ENCODE measurements at places on chromosomes 1 and 21. TPM values are rescaled to one million over a fixed set of nuclear protein-coding genes. Genes with fewer than 3 reads are reported as not detected.

PEX10 gene
- total RNA-seq, result 39.6 TPM

CFAP57 gene
- not detected for total RNA-seq

OLIG2 gene
- not detected for total RNA-seq

ADORA3 gene
- not detected for total RNA-seq

FAM177B gene
- not detected for total RNA-seq

PRRX1 gene
- total RNA-seq, result not detected

TMEM125 gene
- total RNA-seq, result not detected

- no peaks in the 10 kb centered on the region for H3K27me3 ChIP-seq
- no peak overlapping the region for H3K27ac ChIP-seq
- no peak for DNase-seq
These were observed 16.0 kb downstream of the PSRC1 start for GRCh38 chr1:109266965-109267364.

- no peaks in the 10 kb centered on the region for H3K27me3 ChIP-seq
- peaks cover 45% of the 10 kb centered on the region for H3K4me1 ChIP-seq
- H3K4me3 ChIP-seq, result peak overlapping the region; percentile 63
- peak; percentile 83 for DNase-seq
These were observed 45.0 kb downstream of the NEK2 start for GRCh38 chr1:211630236-211631081.

DNA sequence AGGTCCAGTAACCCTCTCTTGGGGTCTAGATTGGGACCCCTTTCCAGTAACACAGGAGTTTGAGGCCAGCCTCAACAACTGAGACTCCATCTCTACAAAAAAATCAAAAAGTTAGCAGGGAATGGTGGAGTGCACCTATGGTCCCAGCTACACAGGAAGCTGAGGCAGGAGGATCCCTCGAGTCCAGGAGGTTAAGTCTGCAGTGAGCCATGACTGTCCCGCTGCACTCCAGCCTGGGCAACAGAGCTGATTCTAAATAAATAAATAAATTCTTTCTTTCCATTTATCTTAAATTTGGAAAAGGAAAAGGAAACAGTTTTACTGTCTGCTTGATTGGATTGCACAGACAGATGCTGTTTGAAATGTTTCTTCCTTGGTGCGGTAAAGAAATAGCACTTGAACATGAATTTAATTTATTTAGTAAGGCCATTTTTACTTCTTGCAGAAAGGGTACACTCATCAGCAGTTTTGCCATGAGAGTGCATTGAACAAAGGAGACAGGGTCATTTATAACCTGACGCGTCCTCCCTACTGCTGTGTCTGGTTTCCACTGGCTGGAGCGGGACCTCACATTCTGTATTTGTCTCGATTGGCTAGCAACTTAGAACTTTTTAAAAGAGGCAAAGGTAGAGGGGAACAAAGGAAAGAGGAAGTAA is 37.0 kb upstream of the ZNF496 start:
- no peak overlapping the region for H3K4me3 ChIP-seq
- no peaks in the 10 kb centered on the region for H3K27me3 ChIP-seq
- H3K27ac ChIP-seq, result no peak overlapping the region
- no peak for DNase-seq
- H3K36me3 ChIP-seq, result no peaks in the 10 kb centered on the region

- H3K27ac ChIP-seq, result no peak overlapping the region
- no peak for DNase-seq
- H3K36me3 ChIP-seq, result no peaks in the 10 kb centered on the region
- H3K4me3 ChIP-seq, result no peak overlapping the region
- H3K4me1 ChIP-seq, result no peaks in the 10 kb centered on the region
These were observed 25.5 kb upstream of the DNAH14 start for GRCh38 chr1:224903955-224904354.

- H3K27me3 ChIP-seq, result no peaks in the 10 kb centered on the region
- no peak overlapping the region for H3K27ac ChIP-seq
- no peak for DNase-seq
- no peaks in the 10 kb centered on the region for H3K4me1 ChIP-seq
- H3K4me3 ChIP-seq, result no peak overlapping the region
- H3K36me3 ChIP-seq, result no peaks in the 10 kb centered on the region
These were observed 3.7 kb downstream of the OR10J1 start for GRCh38 chr1:159443066-159443750.

DNA sequence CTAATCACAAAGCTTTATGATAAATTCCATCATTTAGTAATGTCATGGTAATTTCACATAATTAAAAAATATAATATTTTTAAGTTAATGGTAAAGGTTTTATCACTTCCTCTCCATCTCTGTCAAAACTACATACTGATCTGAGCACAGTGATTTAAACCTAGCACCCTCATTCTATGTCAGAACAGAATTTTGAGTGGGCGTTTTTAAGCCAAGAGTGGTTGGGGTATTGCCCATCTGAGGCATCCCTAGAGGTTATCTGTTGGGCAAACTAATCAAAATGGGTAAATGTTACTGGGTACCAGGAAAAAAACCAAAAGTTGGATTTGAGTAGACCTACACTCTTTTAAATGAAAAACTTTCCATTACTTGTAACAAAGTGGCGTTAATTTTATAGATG is 100.7 kb upstream of the GFI1 start:
- H3K27ac ChIP-seq, result no peak overlapping the region
- H3K36me3 ChIP-seq, result no peaks in the 10 kb centered on the region
- no peaks in the 10 kb centered on the region for H3K4me1 ChIP-seq
- no peak overlapping the region for H3K4me3 ChIP-seq
- H3K27me3 ChIP-seq, result no peaks in the 10 kb centered on the region
- no peak for DNase-seq

GRCh38 chr1:203424861-203425662 is 50.5 kb upstream of the PRELP start:
- H3K4me1 ChIP-seq, result peaks cover 16% of the 10 kb centered on the region
- H3K36me3 ChIP-seq, result no peaks in the 10 kb centered on the region
- no peak overlapping the region for H3K27ac ChIP-seq
- no peak overlapping the region for H3K4me3 ChIP-seq

GRCh38 chr21:44643741-44644310 is 2.4 kb upstream of the KRTAP10-11 start:
- H3K4me1 ChIP-seq, result no peaks in the 10 kb centered on the region
- peaks cover 19% of the 10 kb centered on the region for H3K27me3 ChIP-seq
- H3K27ac ChIP-seq, result no peak overlapping the region
- no peak overlapping the region for H3K4me3 ChIP-seq

- peaks cover 34% of the 10 kb centered on the region for H3K36me3 ChIP-seq
- H3K27ac ChIP-seq, result no peak overlapping the region
- H3K4me1 ChIP-seq, result peaks cover 4% of the 10 kb centered on the region
- H3K27me3 ChIP-seq, result no peaks in the 10 kb centered on the region
These were observed 27.5 kb downstream of the ATP1B1 start for GRCh38 chr1:169133801-169134502.

DNA sequence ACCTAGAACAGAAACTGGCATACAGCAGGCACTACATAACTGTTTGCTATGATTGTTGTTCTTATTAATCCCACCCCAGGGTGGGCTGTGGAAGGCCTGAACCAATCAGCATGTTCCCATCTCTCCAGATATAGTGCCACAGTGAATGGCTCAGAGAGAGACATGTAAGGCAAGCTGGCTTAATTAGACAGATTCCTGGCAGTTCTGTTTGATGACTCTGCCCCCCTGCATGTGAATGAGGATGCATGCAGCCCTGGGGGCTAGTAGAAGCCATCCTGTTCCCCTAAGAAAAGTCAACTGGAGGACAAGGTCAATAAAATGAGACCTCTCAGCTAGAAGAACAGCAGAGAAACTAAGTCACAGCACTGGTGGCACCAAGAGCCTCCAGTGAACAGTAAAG is 130.3 kb downstream of the GLIS1 start:
- H3K27me3 ChIP-seq, result peaks cover 26% of the 10 kb centered on the region
- no peak overlapping the region for H3K4me3 ChIP-seq
- no peaks in the 10 kb centered on the region for H3K4me1 ChIP-seq
- no peaks in the 10 kb centered on the region for H3K36me3 ChIP-seq

DNA sequence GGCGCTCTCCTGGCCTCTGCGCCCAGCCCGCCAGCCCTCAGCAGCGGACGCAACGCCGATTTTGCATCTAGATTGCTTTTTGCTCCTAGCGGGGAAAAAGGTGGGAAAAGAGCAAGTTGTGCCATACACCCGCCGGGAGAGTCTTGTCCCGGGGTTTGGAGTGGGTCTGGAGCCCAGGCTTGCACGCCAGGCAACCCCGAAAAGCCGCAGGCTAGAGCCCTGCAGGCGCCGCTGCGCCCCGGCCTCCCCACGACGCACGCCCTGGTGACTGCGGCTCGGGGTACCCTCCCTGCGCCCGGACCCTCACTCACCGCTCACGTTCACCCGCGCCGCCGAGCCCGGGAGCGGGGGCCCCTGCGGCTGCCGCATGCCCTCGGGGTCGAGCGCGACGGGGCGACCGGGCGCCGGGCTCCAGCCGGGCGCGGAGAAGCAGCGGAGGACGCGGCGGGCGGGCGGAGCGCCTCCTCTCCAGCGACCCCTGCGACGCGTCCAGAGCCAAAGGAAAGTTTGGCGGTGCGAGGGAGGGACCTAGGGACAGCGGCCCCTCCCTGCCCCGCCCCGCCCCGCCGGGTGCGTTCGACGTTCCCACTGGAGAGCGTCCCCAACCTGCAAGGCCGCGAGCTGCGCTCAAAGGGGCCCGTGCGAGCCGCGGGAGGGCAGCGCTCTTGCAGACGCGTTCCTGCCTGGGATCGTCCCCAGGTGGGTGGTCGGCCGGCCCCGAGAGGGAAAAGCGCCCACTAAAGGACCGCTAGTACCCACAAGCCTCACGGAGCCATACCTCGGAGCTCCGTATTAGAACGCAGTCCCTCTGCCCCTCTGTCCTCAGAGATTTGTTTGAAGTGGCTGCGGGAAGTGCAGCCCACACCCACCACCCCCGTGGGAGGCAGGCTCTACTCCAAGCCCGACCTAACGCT is at the start of gene LPAR3:
Gene LPAR3, minus strand, starts transcription at position 502 of the 914 bp plus-strand sequence. CDS start 27,086 bp downstream, outside the sequence.
- no peak within 1 kb of the TSS for H3K4me3 ChIP-seq
- H3K27ac ChIP-seq, result no peak within 1 kb of the TSS
- no peak for DNase-seq

- DNase-seq, result no peak
- peaks cover 75% of the 10 kb centered on the region for H3K4me1 ChIP-seq
- H3K4me3 ChIP-seq, result no peak overlapping the region
- H3K27me3 ChIP-seq, result no peaks in the 10 kb centered on the region
- no peaks in the 10 kb centered on the region for H3K36me3 ChIP-seq
These were observed 30.3 kb upstream of the ECE1 start for GRCh38 chr1:21320410-21321108.

DNA sequence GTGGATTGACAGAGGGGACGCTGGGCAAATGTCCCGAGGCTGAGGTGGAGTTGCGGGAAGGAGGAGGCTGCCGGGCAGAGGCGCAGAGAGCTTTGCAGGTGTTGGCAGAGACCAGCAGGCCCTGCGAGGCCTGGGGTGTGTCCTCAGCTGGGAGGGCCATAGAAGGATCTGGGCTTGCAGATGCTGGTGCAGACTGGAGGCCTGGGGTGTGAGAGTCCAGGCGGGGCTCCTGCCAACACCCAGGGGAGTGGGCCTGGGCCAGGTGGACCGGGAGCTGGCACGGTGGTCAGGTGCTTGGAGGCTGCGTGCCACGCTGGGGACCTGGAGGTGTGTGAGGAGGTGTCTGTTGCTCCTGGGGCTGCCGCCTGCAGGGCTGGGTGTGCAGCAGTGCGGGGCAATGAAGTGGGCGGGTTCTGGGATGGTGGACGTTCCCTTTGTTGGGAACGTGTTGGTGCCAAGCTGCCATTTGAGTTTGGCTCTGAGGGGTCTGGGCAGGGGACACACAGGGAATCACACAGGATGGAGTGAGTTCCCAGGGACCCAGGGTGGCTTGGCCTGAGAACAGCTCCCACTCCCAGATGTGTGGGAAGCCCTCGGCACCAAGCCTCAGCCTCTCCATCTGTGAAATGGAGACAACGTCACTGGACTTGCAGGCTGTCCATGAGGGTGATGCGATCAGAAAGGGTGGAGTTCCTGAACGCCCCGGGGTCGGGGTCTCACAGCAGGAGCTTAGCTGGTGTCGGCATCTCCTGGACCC is 39.9 kb upstream of the POFUT2 start:
- peaks cover 83% of the 10 kb centered on the region for H3K4me1 ChIP-seq
- no peak overlapping the region for H3K4me3 ChIP-seq
- no peak for DNase-seq

- H3K4me3 ChIP-seq, result no peak overlapping the region
- H3K27ac ChIP-seq, result no peak overlapping the region
- no peak for DNase-seq
- no peaks in the 10 kb centered on the region for H3K36me3 ChIP-seq
- no peaks in the 10 kb centered on the region for H3K4me1 ChIP-seq
These were observed 161.7 kb downstream of the PBX1 start for GRCh38 chr1:164720440-164721227.

DNA sequence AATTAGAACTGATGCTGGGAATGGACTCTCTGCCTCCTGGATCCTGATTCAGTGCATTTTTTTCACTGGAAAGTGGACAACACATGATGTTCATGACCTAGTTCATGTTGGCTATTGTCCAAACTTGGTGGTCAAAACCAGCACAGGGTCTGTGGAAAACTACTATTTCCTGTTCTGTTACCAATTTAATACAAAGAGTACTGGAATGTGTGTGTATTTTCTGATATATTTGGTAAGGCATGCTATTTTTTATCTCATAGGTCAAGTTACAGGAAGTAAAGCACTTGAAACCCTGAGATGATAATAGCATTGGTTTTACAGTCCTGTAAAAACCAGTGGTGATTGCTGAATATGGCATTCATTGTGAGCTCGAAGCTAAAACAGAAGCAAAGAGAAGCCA is 89.9 kb downstream of the SGIP1 start:
- no peak for DNase-seq
- no peak overlapping the region for H3K27ac ChIP-seq
- H3K27me3 ChIP-seq, result no peaks in the 10 kb centered on the region
- H3K36me3 ChIP-seq, result no peaks in the 10 kb centered on the region

DNA sequence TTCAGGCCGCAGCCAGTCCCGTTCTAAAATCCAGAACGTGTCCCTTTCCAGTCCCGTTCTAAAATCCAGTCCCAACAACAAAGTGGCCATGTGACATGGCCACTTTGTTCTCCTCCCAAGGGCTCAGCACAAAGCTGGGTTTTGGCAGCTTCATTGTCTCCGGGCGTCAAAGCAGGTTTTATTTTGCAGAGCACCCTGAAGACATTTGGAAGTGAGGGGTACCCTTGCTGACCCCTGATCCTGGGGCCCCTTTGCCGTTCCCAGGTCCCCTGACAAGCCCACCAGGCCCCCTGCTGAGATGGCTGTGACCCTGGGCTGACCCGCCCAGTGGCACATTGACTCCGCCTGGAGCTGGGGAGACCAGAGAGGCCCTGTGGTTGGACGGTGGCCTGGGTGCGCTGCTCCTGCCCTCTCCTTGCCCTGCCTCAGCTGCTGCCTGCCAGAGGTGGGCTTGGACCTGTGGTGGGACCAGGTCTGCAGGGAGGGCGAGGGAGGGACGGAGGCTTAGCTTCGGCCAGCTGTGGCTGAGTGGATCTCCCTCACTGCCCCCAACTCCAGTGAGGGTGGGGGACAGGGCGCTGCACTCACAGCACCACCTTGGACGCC is 4.3 kb downstream of the PFKL start:
- peak overlapping the region; percentile 87 for H3K27ac ChIP-seq
- H3K27me3 ChIP-seq, result no peaks in the 10 kb centered on the region
- no peak overlapping the region for H3K4me3 ChIP-seq
- peaks cover 50% of the 10 kb centered on the region for H3K4me1 ChIP-seq
- peaks cover 21% of the 10 kb centered on the region for H3K36me3 ChIP-seq

DNA sequence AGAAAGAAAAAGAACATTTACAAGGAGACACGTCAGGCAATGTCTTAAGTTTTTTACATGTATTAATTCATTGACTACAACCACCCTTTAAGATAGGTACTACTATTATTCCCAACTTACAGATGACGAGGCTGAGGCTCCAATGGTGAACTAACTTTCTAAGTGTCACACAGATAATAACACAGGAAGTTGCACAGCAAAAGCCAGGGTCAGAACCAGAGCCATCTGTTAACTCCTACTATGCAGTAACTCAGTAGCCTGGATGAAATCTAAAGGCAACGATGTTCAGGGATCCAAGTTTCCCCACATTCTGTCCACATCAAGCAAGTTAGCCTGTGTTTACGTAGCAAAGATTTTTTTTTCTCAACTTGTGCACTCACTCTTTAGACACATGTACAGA is 371.7 kb downstream of the PTPRC start:
- no peaks in the 10 kb centered on the region for H3K36me3 ChIP-seq
- H3K4me1 ChIP-seq, result no peaks in the 10 kb centered on the region
- no peak overlapping the region for H3K27ac ChIP-seq

All from HepG2 (cell line).